ENCODE measurements at places on chromosomes 7 and 10.
A peak's percentile ranks its signal among the peaks of the same experiment; 100 is the strongest.

GRCh38 chr10:20963056-20963455 lies 65.9 kb upstream of the NEBL start:
- no peak for DNase-seq

GRCh38 chr7:128909625-128910568 lies 612 bp downstream of the KCP start:
- no peak for DNase-seq

- DNase-seq = no peak
Measured at GRCh38 chr7:128366300-128366699, 4.8 kb upstream of the PRRT4 start.

DNA sequence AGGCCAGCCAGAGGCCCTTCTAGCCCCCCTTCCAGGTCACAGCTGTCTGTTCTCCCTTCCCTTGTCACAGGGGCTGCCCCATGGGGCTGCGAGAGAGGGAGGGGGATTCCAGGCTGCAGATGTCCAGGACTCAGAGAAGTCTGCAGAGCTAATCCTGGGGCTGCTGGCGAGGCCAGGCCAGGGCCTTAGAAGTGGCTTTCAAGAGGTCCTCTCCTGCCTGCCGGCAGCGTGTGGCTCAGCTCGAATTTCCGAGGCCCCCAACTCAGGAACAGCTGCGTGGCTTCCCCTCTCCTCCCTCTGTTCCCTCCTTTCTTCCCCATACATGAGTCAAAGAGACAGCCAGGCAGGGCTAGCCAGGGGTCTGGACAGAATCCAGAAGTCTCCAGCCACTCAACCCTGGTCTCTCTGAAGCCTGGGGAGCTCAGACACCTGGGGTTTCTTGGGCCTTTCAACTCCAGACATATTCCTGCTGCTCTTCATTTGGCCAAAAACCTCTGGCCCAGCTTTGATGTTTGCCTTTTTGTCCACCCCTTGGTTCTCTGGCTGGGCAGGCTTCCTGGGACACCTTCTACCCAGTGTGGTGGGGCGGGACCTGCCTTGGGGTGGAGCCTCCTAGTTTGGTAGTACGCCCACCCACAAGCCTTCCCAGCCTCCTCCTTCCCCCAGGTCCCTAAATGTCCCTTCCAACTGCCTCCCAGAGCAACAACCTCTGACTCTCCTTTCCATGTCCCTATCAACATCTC lies 21.8 kb upstream of the EIF5AL1 start:
- no peak for DNase-seq

DNA sequence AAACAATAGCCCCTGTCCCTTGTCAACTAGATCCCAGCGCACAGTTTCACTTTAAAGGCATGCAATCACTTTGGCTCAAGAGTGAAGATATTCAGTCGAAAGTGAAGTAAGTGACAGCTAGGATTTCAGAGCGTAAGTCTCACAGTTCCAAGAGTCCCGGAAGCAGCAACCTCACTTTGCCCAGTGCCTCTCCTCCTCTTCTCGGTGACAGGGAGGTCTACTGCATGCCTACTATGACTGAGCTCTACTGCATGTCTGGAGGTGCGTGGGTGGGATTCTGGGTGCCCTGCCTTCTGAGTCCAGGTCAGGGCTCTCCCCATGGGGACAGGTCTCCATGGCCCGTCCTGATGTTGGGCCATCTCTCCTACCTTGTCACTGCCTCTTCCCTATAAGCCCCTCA lies 17.0 kb downstream of the PRKCQ start:
- DNase-seq = peak; percentile 69

GRCh38 chr10:75655791-75656451 lies 224.5 kb downstream of the LRMDA start:
- no peak for DNase-seq

GRCh38 chr7:17027143-17027788 lies 145.5 kb upstream of the AGR3 start:
- DNase-seq = no peak

- DNase-seq = no peak
Measured at GRCh38 chr10:86918022-86918471, 39.4 kb downstream of the MMRN2 start.

DNA sequence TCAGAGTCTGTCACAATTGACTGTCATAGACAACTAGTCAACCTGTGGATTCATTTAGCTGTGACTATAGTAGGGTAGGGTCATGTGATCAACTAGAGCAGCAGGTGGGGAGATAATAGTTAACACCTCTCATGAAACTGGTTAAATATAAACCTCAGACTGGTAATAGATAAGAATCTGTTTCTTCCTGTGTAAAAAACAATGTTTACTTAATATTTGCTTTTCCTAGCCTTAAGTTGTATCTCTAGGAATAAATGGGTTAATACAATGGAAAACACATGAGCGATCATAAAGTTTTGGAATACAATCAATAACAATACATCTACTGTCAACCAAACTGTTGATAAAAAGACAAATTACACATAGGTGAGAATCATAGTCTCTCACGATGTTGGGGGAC lies 43.4 kb upstream of the ITGB8 start:
- DNase-seq = no peak

DNA sequence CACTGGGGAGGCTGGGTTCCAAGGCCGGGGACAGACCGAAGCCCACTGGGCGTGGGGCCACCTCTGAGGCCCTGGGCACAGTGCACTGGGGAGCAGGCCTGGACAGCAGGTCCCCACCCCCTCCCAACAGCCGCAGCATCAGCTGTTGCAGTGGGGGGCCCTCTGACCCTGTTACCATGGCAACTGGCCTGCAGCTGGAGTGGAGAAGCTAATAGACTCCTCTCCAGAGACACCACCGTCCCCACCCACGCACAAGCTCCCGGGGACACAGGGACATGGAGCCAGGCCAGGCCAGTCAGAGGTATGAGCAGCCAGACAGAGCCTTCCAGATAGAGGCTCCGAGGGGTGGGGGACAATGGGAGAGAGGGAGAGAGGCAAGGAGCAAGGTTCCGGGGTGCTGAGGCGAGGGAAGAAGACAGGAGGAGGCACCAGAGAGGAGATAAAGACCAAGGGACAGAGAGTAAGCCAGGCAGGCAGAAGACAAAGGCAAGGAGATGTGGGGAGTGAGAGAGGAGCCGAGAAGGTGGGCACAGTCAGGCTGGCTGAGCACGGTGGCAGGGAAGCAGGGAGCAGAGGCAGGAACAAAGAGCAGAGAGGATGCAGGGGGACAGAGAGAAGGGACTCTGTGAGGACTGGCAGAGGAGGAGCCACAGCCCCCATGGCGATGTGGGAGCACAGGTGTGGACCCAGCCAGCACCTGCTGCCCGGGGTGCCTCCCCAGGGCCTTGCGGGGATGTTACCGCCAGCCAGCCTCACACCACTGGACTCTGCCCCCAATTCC lies 6.7 kb downstream of the KCNH2 start:
- DNase-seq = no peak

DNA sequence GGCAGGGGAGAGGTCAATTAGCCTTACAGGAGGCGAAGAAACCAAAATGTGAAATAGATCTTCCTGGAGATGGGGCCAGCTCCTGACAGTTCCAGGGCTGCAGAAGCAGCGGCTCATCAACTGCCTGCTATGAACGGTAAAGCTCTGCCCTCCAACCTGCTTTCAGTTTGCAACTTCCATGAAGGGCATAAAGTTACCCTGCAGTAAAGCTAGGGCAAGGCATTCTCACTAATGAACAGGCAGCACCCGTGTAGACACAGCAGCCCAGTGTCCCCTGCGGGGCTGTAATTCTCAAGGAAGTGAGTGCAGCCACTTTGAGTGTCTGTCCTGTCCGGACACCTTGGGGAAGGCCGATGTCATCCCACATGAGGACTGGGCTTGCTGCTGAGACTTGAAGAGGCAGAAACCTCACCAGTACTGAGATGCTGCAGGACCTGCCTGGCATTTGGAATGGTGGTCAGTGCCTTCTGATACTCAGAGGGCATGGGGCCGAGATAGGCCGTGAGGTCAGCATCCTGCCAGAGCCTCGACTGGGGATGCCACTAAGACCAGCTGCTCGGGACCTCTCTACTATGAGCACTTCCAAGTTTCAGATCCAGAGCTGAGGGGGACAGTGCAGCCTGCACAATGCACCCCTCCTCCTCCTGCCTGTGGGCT lies 26.1 kb upstream of the C10orf53 start:
- DNase-seq = no peak

GRCh38 chr10:20128811-20129210 lies 312.6 kb downstream of the PLXDC2 start:
- no peak for DNase-seq

- DNase-seq = no peak
Measured at GRCh38 chr10:118901906-118902305, 127.6 kb upstream of the NANOS1 start.

GRCh38 chr7:47804767-47805545 lies 143.3 kb downstream of the PKD1L1 start:
- DNase-seq = no peak

DNA sequence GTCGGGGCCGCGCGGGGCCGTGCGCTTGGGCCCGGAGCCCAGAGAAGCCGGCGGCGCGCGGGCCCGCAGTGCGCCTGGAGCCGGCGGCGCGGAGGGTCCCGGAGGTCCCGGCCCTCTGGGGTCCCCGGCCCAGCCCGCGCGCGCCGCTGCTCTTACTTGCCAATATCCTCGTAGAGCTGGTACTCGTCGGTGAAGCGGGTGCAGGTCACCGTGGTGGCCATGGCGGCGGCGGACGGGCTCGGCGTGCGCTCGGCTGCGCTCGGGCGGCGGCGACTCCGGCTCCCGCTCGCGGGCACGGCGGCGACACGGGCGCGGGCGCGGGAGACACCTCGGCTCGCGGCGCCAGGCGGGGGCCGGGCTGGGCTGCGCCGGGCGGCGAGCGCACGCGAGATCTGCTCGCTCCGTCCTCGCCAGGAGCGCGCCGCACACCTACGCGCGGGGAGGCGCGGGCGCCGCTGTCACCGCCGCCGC lies at the start of gene CAMK2B:
Gene CAMK2B (minus strand): TSS at position 394 of the 471 bp plus-strand sequence. CDS start 173 bp downstream, at position 221.
- DNase-seq = no peak

DNA sequence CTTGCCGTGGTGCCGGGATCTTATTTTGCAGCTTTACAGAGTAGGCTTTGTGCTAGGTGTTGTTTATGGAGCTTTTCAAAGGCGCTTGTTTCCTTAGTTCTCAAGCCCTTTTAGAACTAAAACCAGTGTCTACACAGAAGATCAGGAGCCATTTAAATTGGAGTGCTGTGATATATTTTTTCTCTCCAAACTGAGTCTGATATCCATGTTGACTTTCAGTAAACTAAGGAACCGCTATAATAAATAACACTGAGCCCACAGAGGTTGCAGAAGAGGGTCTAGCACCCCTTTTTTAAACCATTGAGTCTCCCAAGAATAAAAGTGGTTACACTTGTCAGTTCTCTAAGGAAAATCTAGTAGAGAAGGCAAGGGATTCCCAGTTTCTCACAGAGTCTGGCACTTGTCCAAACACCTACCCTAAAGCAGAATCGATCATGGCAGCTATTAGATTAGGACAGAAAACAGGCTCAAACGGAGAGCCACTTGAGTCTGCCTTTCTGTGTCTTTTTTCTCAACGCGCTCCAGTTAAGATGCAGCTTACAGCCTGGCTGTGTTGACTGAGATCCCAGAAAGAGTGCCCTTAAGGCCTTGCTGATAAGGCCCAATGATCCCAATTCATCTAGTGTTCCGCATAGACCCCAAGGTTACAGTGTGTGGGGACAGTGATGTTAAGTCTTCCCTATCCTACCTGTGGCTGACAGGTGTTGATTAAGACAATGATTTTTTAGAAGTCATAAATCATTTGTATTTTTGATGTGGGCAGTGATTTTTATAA lies 804 bp downstream of the TMEM106B start:
- DNase-seq = no peak

GRCh38 chr7:100467638-100468373 lies 3.7 kb upstream of the SPACDR start:
- DNase-seq = no peak

- no peak for DNase-seq
Measured at GRCh38 chr7:38171623-38172391, 6.2 kb upstream of the STARD3NL start.

DNA sequence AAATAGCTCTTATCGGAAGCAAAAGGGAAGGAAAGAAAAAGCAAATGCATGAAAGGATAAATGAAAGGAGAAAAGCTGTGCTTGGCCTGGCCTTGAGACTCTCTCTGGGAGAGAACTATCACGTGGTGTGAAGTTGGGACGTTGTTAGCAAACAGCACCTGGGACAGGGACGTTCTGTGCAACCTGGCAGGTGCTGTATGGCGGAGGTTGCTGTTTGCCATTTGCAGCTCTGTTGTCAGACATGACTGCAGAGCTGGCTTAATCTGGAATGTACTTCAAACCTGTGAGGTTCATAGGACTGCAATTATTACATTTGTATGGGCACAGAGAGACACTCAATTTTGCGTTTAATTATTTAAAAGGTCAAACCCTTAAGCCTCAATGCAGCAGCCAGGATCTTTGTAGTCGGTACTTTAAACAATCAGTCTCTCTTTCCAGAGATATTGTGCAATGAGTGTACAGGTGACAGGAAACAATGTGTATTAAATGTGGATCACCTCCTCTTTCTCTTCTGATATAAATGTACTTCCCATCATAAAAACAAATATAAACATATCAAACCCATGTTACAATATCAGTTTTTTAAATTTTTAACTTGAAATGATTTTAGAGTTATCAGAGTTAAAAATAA lies 800.5 kb upstream of the KCND2 start:
- no peak for DNase-seq

- no peak for DNase-seq
Measured at GRCh38 chr10:131146790-131147189, 164.7 kb downstream of the TCERG1L start.

GRCh38 chr10:6918305-6918704 lies 338.2 kb upstream of the PRKCQ start:
- peak; percentile 71 for DNase-seq

GRCh38 chr7:66837007-66837406 lies 84.0 kb upstream of the TMEM248 start:
- peak; percentile 43 for DNase-seq

- DNase-seq = no peak
Measured at GRCh38 chr10:100009283-100009792, 409 bp downstream of the DNMBP start.

GRCh38 chr10:4067931-4068561 lies 283.0 kb upstream of the KLF6 start:
- DNase-seq = no peak

GRCh38 chr10:104348601-104349000 lies 5.0 kb upstream of the CFAP58 start:
- DNase-seq = no peak

DNA sequence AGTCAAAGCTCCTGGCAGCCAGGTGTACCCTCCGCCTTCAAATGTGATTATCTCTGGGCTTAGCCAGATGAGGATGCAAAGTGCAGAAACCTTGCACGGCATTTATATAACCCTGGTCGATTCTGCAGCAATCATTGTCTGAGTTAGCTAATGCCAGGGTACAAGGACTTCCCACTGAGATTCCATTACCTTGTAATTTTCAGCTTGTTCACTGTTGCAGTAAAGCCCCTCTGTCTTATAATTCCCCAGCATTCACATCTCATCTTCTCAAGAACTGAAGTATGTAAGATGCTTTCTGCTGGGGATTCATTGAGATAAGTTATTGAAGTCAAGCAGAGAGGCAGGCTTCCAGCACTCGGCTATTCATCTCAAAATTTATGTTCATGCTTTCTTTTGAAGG lies 1090.6 kb upstream of the AUTS2 start:
- DNase-seq = no peak

GRCh38 chr10:13302821-13303555 lies 3.1 kb upstream of the PHYH start:
- DNase-seq = no peak

Data from stimulated activated CD4-positive, alpha-beta T cell treated with anti-CD3 and anti-CD28 coated beads, Interleukin-15, amount 100 ng/mL, for 48 hours (primary cell).